Activated T-cell treated with anti-CD3 and anti-CD28 coated beads, Interleukin-2, amount 50 U/mL, for 72 hours (primary cell): ENCODE measurements at places on chromosomes 5 and 9.

DNA sequence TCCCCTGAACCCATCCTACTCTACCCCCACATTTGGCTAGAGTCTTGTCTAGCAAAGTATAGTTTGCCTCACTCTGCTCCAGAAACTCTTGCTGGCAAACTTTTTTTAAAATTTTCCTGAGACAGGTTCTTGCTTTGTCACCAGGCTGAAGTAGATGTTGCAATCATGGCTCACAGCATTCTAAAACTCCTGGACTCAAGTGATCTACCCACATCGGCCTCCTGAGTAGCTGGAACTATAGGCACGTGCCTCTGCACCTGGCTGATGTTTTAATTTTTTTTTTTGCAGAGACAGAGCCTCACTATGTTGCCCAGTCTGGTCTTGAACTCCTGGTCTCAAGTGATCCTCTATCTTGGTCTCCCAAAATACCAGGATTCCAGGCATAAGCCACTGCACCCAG, 175.8 kb upstream of the FBXL17 start:
- no peak for DNase-seq

GRCh38 chr5:59562756-59563389, 330.7 kb downstream of the PDE4D start:
- DNase-seq: peak; percentile 1

DNA sequence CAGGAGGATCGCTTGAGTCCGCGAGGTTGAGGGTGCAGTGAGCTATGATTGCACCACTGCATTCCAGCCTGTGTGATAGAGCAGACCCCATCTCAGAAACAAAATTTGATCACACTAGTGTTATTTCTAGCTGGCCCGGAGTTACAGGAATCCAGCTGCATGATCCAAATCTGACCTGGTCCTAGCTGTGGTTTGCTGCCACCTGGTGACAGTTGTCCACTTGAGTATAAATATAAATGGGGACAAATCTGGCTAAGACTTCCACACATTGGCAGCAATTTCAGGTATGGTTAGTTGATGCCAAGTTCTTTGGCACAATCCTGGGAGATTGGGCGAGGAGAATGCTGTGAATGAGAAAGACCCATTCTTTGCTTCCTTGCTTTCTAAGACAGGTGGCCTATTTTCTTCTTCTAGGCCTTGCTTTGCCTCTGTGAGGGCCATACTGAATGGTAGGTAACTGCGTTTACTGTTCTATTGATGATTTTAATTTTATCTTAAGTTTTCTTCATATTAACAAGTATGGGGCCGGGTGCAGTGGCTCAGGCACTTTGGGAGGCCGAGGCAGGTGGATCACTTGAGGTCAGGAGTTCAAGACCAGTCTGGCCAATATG, 35.4 kb downstream of the UBE2R2 start:
- peak; percentile 28 for DNase-seq

DNA sequence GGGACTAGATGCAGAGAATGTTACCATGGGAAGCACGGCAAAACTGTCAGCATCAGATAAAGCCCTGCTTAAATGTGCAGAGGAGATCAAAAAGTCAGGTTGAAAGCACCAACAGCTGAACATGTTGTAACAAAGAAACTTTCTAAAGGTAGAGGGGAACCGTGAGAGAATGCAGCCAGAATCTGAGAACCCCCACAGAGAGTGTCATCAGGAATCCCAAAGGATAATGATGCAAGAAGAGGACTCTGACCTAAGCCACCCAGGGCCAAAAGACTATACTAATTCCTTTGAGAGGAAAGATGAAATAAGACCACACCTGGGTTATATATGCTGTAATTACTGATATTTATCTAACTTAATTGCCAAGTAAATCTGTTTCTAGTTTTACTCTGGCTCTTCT, 116.6 kb downstream of the PCSK1 start:
- no peak for DNase-seq

- DNase-seq: no peak
Observed at GRCh38 chr5:151966046-151966445, 41.4 kb upstream of the GLRA1 start.

- DNase-seq: no peak
Observed at GRCh38 chr5:165405340-165405739, 1899.9 kb downstream of the MAT2B start.

DNA sequence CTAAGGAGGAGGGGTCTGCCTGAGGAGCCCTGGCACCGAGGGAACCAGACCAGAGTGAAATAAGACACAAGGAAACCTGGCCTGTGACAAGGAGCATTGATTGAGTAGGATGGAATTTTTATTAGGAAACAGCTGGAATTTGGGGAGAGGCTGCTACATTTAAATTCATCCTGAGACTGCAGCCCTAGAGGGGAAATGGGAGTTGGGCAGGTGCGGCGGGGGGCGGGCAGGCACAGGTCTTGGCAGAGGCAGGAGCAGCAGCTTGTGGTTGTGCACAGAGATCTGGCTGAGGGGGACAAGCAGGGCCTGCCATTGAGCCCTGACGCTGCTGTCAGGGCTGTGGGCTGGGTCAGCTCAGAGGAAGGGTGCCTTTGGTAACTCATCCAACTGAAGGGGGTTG, 71.6 kb downstream of the PCDH1 start:
- DNase-seq: no peak

GRCh38 chr5:44860267-44860666, 51.5 kb downstream of the MRPS30 start:
- no peak for DNase-seq

GRCh38 chr9:100030548-100030947, 68.3 kb downstream of the ERP44 start:
- DNase-seq: no peak

- DNase-seq: no peak
Observed at GRCh38 chr5:154899151-154899816, 38.7 kb downstream of the GEMIN5 start.

DNA sequence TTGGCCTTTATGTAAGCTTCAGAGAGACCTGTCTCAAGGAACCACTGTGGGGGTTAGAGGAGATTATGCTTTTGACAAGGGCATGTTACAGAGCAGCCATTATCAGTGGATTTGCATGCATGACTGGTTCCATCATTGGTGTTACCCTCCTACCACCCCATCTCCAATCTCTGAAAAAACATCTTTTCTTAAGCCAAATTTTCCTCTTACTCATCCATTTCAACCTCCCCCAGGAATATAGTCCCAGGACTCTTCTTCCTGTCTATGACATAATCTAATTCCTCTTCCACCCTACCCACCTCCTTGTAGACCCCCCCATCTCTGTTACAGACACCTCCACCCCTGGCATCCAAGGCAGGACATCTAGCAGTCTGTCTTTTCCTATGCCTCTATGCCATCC, 33.1 kb upstream of the ADRB2 start:
- DNase-seq: no peak

DNA sequence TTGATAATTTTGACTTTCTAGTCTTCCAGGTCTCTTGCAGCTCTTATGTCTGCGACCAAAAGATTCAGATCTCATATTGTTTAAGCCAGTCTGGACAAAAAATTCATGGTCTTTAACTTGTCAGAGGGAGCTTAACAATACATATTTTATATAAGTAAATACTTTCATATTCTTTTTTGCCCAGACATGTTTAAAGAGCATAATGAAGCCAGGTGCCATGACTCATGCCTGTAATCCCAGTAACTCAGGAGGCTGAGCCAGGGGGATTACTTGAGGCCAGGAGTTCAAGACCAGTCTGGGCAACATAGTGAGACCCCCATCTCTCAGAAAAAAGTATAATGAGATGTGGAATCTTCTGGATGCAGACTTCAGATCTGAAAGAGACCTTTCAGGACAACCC, 69.8 kb downstream of the JMY start:
- DNase-seq: no peak

- no peak for DNase-seq
Observed at GRCh38 chr5:11596185-11596584, 308.1 kb downstream of the CTNND2 start.

DNA sequence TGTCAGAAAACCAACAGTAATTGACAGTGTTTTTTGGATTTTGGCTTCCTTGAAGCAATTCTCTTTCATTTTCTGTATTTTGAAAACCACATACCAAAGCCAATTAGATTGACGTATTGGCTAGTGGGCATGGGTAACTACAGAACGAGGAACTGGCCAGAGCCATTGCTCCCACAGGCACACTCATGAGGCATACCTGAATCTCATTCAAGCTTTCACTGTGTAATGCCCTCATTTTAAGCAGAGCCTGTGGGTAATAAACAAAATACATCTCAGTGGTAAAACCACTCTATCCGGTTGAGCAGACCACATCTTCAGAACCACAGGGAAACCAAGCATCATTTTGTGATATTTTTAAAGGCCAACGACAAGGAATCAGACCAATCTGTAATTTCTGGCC, 394.1 kb downstream of the ZNF608 start:
- DNase-seq: no peak

DNA sequence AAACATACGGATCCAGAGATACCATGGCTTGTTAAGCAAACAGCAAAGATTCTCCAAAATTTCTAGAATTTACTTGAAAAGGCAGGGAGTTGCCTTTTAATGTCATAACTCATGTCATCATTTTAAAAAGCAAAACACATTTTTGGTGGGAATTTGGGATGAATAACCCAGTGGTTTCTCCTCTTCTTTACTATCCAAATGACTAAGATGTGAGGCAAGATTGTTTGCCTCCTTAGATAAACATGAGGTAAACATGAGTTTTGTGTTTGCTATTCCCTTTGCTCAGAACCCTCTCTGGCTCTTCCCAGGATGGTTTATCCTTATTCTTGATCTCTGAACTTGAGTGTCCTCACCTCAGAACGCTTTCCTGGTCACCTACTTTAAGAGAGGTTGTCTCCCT, 267.0 kb downstream of the EBF1 start:
- no peak for DNase-seq

DNA sequence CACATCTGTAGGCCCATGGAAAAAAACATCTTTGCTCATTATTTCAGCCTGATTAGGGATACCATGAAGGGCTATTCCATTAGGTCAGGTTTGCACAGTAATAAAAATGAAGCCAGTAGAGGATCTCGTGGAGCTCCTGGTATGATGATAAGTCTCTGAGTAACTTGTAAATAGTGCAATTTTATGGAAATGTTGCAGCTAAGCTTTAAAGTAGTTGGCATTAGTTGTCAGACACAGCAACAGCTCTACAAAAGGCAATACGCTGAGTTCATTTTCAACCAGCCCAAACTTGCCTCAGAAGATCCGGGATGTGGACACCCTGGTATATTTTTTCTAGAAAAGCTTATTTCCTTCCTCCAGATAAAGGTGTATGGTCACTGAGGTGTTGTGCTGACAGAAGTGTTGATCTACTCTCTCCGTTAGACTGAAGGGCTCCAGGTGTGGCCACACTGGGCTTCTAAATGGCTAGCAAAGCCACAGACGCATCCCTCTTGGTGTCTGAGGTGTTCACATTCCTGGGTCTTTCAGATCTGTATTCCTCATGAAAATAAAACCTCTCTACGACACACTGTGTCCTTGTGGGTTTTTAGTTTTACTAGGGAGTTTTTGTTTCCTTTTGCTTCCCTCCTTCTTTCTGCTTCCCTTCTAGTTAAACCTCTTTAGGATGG, 141.6 kb downstream of the GHR start:
- DNase-seq: no peak

GRCh38 chr5:35066260-35066795, 18.6 kb upstream of the AGXT2 start:
- no peak for DNase-seq

GRCh38 chr9:136499071-136499934, 16.5 kb upstream of the SEC16A start:
- no peak for DNase-seq

DNA sequence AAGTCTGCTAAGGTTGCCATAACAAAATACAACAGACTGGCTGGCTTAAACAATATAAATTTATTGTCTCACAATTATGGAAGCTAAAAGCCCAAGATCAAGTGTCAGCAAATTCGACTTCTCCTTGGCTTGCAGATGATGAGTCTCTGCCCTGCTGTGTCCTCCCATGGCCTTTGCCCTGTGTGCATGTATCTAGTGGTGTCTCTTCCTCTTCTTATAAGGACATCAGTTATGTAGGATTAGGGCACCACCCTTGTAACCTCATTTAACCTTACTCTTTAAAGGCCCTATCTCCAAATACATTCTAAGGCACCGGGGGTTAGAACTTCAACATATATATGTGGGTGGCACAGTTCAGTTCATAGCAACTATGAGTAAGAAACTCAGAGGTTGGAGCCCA, 157.9 kb upstream of the RASA1 start:
- DNase-seq: no peak

- no peak for DNase-seq
Observed at GRCh38 chr5:161332343-161332742, 214.2 kb downstream of the GABRB2 start.

GRCh38 chr9:136527721-136528710, 17.8 kb downstream of the NOTCH1 start:
- DNase-seq: no peak

GRCh38 chr9:74025402-74025925, 471.7 kb upstream of the RORB start:
- DNase-seq: no peak

DNA sequence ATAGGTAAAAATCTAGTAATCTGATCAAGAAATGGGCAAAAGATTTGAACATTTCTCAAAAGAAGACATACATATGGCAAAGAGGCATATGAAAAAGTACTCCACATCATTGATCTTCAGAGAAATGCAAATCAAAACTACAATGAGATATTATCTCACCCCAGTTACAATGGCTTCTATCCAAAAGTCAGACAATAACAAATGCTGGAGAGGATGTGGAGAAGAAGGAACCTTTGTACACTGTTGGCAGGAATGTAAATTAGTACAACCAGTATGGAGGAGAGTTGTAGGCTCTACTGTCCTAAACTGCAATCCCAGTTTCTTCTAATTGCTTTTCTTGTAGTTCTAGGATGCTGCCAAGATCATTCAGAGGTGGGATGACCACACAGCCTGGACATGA, 193.5 kb upstream of the RFX3 start:
- DNase-seq: no peak

DNA sequence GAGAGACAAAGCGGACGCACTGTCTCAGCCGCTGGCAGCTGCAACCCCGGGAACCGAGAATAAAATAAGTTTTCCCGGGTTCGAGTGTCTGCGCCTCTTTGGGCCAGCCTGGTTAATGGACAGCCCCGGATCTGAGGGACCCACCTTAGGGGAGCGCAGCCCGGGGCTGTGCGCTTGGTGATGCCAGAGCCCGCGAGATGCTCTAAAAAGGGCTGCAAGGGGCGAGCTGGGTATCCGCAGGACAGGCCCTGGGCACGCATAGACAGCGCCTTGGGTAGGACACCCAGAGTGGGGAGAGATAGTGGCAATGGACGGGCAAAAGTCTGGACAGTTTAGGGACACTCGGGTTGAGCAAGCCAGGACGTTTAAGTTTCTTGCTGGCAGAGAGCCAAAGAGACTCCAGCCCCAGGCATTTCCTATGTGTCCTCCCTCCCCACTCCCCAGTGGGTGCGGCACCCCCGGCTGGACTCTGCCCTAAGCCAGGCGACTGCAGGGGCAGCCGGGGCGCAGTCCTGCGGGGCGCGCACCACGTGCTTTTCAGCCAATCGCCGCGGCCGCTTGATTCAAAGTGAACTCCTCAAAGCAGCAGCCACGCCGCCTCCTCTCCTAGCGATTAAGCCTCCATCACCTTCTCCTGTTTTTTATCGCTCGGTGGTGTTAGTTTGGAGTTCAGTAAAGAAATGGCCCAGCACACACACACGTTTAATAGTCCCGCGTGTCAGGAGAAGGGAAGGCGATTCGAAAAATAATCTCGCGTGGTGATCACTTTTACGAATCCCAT, 616 bp upstream of the ENC1 start:
- DNase-seq: peak; percentile 50

GRCh38 chr5:94623011-94623410, 4.5 kb downstream of the SLF1 start:
- no peak for DNase-seq
